ENCODE measurements at places on chromosomes 7 and 10.

- DNase-seq, result no peak
Measured at GRCh38 chr10:74822521-74823089, 3.8 kb upstream of the KAT6B start.

GRCh38 chr10:33153251-33153967, 181.1 kb downstream of the NRP1 start:
- no peak for DNase-seq

DNA sequence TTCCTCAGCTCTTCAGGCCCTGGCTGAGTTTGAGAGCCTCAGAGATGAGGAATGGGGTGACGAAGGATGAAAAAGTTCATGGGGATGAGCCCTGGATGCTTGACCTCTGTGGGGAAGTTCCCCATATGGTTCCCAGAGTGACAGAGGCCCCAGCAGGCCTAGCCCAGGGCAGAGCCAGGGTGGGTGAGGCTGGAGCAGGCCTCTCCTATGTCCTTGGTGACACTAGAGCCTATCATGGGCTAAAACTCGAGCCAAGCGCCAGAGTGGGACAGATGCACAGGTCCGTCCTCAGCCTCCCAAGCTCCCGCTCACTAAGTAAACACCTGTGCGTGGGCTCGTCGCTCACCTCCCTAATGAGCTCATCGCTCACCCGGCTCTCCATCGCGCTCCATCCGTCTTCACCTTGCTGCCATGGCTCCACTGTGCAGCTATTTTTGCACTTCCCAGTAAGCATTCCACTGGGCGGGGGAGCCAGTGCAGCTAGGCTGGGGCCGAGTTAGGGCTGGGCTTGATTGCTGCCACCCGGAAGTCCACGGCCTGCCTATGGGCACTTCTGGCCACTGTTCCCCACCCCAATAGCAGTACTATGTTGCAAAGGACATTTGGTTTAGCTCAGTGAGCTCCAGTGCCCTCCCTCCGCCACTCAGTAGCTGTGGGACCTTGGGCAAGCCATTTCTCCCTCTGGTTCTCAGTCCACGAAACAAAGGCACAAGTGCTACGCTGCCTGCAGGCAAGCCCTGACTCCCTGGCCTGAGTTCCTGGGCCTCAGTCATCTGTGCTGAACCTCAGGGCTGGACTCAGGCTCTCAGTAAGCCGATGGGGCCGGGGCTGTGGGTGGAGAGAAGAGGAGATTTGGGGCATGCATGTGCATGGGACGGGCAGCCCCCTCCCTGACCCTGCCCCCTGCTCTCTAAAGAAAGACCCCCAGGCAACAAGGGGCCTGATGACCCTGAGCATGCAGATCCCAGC, 117.3 kb upstream of the PCBD1 start:
- no peak for DNase-seq

- DNase-seq, result no peak
Measured at GRCh38 chr7:15284396-15284795, 277.4 kb downstream of the AGMO start.
